Central memory CD8-positive, alpha-beta T cell (primary cell): ENCODE measurements at places on chromosomes 5 and 9.
A peak's percentile ranks its signal among the peaks of the same experiment; 100 is the strongest.

GRCh38 chr9:130912932-130913598 lies 16.5 kb upstream of the QRFP start:
- no peak for DNase-seq

- no peak for DNase-seq
These were observed 286.3 kb downstream of the CDH18 start for GRCh38 chr5:19701731-19702130.

GRCh38 chr9:9504869-9505268 lies 1107.9 kb downstream of the PTPRD start:
- DNase-seq, result no peak

DNA sequence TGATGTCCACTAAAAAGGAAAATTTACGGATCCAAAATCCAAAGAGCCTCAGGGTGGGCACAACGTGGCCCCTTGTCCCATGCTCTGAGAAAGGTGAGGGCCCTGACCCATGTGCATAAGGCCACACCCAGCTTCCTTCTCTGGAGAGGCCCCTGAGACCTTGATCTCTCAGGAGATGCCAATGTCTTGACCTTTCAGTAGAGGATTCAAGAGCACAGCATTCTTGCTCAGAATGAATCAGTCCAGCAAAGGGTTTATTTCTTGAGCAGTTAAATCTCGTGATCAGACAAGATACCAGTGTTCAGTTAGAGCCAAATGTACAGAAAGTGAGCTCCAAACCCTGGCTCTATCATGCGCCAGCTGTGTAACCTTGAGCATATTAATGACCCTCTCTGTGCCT lies 115.9 kb upstream of the DAPK1 start:
- no peak for DNase-seq

DNA sequence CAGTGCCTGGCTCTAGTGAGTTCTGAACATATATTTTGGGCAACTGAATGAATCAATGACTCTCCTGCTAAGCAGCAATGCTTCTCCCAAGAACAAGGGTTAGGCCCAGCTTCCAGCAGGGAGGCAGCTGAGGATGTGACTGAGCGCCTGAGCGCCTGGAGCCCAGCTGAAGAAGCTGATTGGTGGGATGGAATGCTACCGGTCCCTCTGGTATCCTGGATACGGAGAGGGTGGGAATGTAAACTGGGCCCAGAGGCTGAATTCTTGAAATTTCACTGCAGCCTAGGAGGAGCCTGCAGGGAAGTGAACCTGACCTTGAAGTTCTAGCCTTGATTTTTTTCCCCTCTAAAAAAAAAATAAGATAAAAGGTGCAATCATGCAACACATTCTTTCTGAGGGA lies 43.2 kb downstream of the WWC1 start:
- DNase-seq, result no peak

DNA sequence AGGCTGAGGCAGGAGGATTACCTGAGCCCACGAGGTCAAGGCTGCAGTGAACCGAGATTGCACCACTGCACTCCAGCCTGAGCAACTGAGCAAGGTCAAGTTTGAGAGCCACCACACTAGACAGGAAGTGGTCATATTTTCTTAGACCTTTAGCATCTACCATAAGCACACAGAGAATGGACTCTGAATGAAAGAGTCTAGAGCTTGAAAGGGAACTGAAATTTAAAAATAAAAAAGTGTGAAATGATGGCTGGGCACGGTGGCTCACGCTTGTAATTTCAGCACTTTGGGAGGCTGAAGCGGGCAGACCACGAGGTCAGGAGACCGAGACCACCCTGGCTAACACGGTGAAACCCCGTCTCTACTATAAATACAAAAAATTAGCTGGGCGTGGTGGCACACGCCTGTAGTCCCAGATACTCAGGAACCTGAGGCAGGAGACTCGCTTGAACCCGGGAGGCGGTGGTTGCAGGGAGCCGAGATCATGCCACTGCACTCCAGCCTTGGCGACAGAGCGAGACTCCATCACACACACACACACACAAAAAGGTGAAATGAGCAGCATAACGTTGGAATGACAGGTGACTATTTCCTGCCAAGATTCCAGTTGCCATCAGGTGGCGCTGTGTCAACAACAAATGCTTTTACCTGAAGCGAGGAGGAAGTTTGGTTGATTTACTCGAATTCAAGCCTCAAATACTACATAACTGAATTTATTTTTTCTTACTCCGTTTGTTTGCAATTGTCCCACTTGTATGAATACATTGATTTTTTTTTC lies 21.3 kb upstream of the AK3 start:
- DNase-seq, result peak; percentile 78

- DNase-seq, result no peak
These were observed 364.2 kb upstream of the RPS23 start for GRCh38 chr5:82642313-82642712.

DNA sequence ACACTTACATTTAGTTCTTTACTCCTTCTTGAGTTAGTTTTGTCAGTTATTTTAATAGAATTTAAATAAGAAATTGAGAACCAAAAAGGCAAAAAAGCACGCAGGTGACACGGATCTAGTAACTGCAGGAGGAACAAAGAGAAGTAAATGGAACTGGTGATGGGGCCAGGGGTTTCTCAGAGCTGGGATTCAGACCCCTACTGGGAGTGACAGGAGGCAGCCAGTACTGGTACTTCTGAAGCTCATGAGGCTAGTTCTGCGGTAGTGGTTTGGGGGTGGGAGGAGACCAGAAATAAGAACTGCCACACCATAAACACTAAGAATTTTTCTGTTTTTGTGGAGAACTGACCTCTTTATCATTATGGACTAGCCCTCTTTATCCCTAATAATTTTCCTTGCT lies 48.2 kb downstream of the OXCT1 start:
- no peak for DNase-seq
